ENCODE measurements at places on chromosomes 4 and X.

DNA sequence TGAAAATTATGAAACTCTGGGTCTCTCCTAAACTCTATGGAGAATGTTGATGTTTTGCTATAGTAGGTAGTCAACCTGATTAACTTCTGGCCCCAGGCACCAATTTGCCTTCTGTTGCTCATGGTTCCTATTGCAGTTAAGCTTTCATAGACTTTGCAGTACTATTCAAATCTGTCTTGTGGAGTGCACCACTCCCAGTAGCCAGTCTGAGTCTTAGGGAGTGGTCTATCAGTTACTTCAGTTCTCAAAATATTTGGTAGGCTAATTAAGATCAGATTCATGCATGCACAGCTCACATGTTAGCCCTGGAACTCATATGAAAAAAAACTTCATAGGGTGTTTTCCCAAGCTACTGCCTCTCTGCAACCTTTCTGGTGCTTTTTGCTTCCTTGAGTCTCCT, 53.3 kb downstream of the BMP15 start:
- no peak for DNase-seq

GRCh38 chrX:40465735-40466551, 114.8 kb upstream of the ATP6AP2 start:
- DNase-seq = no peak

- DNase-seq = peak; percentile 33
These were observed 94.9 kb upstream of the TBC1D9 start for GRCh38 chr4:140851032-140851636.

- DNase-seq = no peak
These were observed 44.9 kb upstream of the FAM47C start for GRCh38 chrX:36963069-36963808.

GRCh38 chr4:95545546-95545945, 3.2 kb downstream of the UNC5C start:
- DNase-seq = no peak

GRCh38 chrX:55663584-55663983, 40.4 kb downstream of the FOXR2 start:
- no peak for DNase-seq

DNA sequence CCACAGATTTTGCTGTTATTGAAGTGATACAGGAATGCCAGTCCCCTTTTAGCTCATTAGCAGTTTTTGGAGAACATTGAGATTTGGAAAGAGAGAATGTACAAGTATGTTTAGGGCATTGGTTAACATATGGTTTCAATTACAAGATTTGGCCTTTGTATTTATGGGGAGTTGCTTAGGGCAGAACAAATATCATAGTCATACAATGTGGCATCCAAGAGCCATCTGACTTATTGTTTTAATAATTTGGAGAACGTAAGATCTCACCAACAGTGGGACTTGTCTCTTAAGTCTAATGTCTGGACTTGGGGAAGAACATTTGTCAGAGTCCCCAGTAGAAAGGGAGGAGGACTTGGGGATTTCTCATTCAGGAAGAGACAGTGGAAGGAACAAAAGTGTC, 166.1 kb downstream of the STK32B start:
- no peak for DNase-seq

DNA sequence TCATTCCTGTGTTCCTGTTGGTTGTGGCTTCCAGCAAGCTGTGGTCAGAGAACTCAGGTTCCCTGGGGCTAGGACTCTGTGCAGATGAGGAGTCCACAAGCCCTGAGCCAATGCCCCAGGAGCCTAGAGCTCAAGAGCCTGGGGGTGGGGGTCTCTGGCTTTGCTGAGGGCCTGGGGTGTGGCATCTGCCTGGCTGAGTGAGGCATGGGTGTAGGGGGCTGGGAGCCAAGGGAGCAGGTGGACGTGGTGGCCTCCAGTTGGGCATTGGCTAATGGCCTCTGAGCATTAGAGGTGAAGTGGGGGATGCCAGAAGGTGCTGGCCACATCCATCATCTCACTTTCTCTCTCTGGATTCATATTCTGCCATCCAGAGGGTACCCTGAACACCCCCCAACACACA, 5.3 kb upstream of the MAMLD1 start:
- no peak for DNase-seq

DNA sequence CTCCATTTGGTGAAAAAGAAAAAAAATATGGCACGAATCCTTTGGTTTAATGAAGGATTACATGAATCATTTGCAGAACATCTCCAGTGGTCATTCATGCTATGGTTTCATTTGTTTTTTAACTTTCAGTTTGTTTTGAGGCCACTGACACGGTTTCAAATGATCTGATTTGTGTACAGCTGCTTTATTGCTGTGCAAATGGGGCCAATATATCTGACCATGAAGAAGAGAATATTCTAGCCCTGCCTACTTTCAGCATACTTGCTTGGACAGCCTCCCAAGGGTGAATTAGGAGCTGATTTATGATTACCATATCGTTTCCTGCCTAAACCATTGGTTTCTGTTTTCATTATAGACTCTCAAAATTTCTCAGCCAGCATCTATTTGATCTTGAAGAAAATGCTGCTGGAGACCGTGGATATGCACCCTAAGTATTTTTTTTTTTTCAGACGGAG, 30.7 kb downstream of the SPARCL1 start:
- no peak for DNase-seq

GRCh38 chr4:187903700-187904099, 91.9 kb upstream of the ZFP42 start:
- no peak for DNase-seq

DNA sequence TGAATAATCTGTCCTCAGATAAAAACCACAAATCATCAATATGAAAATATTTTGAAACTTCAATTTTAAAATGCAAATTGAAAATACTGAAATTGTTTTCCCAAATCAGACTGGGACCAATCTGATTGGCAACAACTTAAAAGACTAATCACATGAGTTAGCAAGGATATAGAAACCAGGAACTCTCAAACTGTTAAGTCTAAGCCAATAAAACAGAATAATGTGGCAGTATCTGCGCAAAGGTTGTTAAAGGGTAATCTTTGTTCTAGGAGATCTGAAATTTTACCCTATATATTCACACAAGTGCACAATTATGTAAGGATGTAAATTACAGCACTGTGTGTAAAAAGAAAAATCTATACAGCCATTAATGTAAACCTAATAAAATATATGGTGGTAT, 29.7 kb downstream of the EIF4E start:
- DNase-seq = no peak

DNA sequence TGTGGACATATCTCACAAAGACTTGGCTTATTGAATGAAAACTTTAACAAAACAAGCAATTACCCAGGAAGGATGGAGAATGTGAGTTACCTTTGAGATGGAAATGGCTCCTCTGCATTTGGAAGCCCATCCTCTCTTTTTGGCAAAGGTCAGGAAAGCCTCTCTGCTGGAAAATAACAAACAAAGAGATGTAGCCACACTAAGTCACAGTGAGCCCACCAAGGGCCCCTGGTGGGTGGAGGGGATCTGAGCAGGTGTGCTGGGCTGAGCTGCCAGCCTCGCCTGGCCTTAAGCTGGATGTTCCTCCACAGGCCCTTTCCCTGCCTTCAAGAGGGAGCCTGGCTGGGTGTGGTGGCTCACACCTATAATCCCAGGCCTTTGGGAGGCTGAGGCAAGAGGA, 269.2 kb downstream of the HNRNPD start:
- DNase-seq = no peak

DNA sequence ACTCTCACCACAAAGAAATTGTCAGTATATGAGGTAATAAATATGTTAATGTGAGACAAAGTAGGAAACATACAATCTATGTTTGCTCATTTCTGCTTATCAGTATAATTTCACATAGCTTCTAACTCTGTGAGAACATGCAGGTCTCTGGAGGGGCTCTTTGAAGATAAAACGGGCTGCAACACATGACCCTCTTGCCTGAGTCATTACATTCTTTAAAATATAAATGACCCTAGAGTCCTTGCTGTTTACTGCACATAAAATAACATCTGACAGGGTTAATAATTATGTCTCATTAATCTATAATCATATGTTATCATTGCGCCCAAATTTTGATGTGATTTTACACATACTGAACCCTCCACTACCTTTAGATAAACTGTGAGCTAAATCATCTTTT, 681.5 kb downstream of the ARAP2 start:
- no peak for DNase-seq

- no peak for DNase-seq
These were observed 4.9 kb downstream of the FRAS1 start for GRCh38 chr4:78061939-78062570.
